Nucleus accumbens (tissue), 56 donors: ENCODE measurements at places on chromosomes 1 and 21.

DNA sequence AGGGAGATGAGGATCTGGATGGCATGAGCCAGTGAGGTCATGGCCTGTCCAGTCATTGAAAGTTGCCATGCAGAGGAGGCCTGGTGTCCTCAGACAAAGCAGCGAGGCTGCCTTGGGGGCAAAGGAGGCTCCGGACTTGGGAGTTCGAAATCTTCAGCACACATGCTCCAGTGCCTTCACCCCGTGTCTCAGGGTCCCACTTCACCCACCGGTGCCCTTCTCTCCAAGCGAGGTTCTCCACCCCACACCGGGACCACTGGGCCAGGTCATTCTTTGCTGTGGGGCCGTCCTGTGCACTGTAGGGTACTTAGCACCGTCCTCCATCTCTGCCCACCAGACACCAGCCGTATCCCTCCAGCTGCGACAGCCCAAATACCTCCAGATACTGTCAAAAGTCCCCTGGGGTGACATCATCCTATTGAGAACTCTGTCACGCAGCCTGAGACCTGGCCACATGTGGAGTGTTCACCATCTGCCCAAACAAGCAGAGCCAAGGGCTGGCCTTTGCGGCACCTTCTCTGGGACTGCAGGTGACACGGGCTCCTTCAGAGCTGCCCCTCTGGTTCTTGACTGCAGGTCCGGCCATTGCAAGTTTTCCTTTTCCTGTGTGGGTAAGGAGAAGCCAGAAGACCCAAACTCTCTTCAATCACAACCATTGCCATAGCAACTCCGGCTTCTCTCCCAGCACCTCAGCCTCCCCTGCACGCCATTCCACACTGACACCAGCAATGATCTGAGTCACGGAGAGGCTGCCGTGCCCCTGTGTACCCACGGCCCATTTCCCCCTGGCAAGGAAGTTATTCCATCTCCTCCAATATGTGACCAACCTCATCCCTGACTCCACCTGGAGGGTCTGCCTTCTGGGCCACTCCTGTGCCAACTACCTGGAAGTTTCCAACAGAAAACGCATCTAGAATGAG lies 20.4 kb upstream of the PDE9A start:
- DNase-seq: no peak

GRCh38 chr1:112698366-112699310 lies 8.3 kb downstream of the RHOC start:
- DNase-seq: no peak

DNA sequence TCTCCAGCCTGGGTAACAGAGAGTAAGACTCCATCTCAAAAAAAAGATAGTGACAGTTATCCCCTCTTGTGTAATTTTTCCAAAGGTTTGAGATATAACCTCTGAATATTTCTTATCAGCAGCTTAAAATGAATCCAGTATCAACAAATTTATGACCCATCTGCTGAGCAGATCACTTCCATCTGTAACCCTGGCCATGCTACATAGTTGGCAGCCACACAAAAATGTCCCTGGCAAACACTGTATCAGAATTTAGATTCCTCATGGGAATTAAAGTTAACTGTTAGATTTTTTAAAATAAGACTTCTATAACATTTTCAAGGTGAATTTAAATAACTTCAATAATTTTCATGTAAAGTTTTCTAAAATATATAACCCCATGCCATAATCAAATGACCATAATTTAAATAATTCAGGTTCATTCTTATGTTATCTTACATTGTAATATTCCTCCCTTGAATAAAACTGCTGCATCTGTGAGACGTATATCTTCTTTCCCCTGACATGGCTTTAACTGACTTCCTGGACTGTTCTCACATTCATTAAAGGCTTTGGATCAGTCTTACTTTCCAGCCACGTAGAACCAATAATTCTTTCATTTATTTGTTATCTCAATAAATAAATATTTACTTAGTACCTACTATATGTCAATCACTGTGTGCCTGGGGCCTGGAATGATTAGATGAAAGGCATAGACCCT lies 5.3 kb upstream of the PRPF38B start:
- no peak for DNase-seq

DNA sequence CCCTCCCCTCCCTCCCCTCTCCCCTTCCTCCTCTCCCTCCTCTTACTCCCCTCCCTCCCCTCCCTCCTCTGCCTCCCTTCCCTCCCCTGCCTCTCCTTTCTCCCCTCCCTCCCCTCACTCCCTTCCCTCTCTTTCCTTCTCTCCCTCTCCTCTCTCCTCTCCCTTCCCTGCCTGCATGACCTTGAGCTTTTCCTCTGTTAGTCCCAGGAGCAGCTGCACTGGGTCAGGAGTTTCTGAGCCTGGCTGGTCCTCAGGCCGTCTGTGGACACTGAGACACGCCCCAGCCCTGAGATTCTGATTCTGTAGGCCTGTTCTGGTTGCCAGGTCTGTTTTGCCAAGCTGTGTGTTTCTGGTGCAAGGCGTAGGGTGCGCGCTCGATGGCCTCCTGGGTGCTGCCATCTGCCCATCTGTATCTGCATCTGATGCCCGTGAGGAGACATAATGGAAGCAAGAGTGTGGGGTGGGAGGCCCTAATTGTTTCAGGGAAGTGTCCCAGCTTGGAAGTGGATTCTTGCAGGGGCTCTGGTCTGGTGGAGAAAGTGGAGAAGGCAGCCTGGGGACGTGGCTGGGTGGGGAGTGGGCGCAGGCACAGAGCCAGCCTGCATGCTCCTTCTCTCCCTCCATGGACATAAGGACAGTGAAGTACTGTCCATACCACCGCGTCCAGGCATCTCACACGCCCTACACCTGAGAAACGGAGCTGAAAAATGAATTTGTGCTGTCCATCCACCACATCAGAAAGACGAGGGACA lies 97.2 kb downstream of the WDR4 start:
- DNase-seq: no peak

GRCh38 chr1:242184955-242185354 lies 186.1 kb upstream of the MAP1LC3C start:
- no peak for DNase-seq

DNA sequence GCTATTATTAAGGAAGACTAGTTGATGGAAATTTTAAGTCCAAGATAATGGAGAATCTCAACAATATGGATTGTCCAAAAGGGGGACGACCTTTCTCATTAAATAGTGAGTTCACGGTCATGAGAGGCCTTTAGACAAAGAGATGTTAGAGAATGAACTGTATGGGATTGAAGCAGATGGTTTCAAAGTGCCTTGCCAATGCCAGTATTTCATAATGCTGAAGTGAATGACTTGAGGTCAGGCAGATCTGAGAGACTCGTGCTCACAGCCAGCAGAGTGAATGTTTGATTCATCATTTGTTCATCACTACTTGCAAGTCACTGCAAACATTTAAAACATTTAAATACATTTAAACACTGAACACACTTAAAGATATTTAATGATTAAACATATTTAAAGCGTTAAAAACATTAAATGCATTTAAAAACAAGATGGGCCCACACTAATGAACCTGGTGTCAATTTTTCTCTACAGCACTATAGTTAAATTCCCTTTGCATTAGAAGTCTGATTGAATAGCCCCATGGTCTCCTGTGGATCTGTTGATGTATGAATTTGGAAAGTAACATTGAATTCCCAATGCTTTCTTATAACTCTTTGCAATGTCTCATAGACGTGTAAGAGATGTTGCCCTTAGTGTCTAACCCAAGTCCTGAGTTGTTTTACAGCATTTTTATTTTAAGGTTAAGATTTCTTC lies 80.7 kb downstream of the TGFB2 start:
- DNase-seq: no peak

DNA sequence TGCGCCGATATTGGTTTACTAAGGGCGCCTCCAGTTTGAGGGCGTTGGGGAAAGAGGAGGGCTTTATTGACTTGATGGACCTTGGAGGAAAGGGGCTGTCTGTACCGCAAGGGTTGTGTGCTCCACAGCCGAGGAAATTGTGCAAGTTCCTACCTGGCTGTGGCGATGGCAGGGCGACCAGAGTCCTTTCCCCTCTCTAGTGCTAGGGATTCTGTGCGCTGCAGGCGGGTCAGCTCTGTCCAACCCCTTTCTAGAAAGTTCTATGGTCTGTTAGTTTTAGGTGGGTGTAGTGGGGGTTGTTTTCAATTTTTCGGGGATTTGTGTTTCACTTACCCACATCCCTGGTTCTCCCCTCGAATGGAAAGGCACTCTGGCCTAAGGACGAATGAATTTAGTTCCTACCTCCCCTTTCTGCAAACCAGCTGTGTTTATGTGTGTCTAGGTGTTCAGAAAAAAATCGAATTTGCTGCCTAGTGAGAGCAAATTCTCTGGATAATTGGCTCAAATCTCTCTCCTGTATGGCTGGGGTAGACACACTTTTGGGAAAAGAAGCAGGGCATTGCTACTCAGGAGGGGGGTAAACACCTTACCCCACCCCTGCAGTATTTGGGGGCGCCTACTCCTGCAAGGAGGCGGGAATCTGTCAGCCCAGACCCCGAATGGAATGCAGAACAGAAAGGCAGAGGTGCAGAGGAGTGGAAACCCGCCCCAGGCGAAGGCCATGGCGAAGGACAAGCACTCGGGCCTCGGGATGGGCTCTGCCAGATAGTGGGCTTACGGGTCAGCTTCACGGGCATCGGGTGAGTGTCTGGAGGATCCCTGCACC lies 2.0 kb downstream of the DMBX1 start:
- DNase-seq: no peak

DNA sequence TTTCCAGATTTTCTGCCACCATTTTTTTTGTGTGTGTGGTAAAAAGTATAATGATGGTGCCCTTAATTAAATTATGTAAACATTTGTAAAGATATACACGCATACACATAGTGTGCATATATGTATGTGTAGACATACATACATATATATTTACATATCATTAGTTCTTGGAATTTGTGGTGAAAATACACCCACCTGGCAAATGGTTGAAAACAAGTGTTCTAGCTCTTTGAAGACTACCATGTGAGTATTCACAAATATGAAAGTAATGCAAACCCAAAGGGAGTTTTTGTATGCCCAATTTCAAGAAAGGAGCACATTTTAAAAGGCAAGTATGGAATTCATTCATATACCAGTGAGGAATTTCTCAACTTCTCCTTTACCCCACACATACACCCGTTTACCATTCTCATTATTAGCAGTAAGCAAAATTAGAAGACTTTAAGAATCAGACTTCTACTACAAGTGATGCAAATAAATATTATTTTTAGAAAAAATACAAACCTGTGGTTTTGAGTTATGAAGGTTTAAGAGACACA lies 8.0 kb downstream of the RABGAP1L start:
- no peak for DNase-seq

GRCh38 chr1:110424699-110425611 lies 17.5 kb upstream of the LAMTOR5 start:
- no peak for DNase-seq

DNA sequence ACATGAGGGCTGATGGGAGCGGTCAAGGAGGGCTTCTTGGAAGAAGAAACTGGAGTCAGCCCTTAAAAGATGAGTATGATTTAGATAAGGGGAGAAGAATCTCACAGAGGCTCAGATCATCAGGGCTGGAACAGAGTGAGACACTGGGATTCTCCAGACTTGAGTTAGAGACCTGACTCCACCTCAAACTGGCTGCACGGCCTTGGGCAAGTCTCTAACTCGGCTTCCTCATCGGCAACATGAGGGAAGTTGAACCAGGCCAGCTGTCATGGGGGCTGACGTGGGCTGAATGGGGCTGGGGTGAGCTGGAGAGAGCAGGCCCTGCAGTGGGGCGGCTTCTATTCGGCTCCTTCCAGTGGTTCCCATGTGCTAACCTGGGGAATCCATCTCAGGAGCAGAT lies 2.5 kb downstream of the C1QC start:
- no peak for DNase-seq

GRCh38 chr1:168833362-168833761 lies 104.4 kb upstream of the DPT start:
- DNase-seq: no peak

DNA sequence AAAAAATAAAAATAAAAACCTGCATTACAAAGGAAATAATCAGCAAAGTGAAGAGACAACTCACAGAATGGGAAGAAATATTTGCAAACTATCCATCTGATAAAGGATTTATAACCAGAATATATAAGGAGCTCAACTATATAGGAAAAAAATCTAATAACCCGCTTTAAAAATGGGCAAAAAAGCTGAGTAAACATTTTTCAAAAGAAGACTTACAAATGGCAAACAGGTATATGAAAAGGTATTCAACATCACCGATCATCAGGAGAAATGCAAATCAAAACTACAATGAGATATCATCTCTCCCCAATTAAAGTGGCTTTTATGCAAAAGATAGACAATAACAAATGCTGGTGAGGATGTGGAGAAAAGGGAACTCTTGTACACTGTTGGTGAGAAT lies 3.8 kb upstream of the GNG5 start:
- no peak for DNase-seq

DNA sequence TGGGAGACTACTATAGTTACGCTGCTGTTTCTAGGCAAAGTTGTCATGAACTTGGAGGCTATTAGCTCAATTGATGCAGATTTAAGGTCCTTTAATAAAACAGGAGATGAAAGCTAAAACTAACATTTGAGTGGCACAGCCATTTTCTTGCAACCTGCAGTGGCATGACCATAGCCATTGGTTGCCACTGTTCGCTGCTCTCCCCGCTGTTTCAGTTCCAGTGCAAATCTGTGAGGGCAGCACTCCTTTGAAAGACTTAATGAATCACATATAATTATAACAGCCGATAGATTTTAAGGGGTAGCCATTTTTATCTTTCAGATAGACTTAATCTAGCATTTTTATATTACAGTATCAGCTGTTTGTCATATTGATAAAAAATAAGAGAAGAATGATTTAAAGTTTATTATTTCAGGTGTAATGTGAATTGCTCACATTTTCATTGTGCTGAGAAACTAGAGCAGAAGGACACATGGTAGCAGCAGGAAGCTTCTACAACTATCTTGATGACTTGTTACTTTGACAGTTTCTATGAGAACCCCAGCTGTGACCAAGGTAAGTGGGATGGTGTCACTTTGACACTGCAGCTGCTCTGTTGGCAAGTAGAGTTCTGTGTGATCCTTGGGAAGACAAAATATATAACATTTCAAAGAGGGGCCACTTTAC lies 203.7 kb downstream of the PLA2G4A start:
- no peak for DNase-seq
